Left cardiac atrium (tissue), 4 donors: ENCODE measurements at places on chromosomes 4 and X.

DNA sequence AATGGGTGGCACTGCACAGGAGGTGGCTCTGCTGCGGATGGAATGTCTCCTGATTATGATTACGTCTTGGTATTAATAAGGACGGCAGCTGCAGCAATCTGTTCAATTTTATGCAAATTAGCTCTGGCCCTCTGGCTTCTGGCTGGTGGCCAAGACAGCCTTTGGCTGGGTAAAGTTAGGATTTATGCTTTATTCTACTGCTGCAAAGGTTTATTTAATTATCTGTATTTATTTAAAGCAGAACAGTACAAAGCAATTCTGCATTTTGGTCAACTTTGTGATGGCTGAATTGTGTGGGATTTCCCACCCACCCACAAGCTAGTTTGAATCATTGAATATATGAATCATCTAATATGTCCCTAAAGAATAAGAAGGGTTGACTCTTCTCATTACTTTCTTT is 745.6 kb upstream of the FAM241A start:
- no peak for DNase-seq

DNA sequence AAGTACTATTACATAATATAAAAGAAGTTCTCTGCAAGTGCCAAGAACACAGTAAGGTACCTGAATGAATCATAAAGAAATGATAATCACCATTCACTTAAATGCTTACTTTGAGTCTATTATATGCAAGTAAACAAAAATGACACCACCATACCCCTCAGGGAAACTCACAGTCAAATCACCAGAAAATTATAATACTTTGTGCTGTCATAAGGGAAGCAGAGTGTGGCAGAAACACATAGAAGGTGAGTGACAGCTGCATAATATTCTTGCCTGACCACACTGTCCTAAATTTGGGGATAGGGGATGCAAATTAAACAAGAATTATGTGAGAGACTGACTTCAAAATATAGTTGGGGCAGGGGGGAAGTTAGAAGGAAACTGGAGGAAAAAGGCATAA is 12.9 kb downstream of the CCNI start:
- DNase-seq = no peak

GRCh38 chr4:67568820-67569219 is 10.3 kb downstream of the STAP1 start:
- DNase-seq = no peak

GRCh38 chrX:122119361-122119760 is 1064.7 kb upstream of the GRIA3 start:
- no peak for DNase-seq

DNA sequence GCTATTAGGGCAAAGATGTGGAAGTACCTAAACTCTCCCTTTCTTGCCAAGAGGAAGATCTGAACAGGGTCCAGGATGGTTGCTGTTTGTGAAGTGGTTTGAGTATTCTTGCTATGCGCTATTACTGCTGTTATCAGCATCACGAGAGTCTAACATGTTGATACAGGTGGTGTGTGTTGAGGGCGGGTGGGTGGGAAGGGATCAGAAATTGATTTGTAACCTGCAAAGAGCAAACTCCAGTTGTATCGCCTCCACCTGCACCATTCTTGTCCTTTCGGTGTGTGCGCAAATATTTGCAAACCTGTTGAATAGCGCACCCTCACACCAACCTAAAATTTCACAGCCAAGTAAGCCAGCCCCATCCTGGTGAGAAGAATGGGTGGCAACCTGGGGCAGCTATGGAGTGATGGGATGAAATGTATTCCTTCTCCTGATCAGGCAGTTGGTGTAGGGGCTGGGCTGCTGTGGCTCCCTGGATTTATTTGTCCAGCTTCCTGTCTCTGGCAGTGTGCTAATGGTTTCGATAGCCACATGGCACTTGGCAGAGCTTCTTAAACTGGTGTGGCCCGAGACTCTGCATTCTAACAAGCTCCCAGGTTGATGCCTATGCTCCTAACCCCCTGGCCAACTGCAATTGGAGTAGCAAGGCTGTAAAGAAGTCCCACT is 102.6 kb upstream of the SCML1 start:
- DNase-seq = no peak

DNA sequence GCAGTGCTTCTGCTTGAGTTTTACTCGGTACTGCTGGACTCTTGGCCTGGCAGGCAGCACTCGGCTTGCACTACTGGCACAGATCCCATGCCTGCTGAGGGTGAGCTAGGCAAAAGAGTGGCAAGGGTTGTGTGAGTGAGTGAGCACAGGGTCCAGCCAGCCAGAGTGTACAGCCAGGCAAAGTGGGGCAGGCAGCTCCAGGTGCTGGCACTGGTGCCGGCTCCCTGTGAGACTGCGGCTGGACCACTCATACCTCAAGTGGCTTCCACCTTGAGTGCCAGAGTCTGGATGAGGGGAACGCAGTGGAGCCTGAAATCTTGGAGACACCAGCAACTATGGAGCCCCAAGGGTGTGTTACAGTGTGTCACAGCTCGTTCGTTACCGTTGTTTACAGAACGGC is 1451.9 kb upstream of the AGA start:
- no peak for DNase-seq

DNA sequence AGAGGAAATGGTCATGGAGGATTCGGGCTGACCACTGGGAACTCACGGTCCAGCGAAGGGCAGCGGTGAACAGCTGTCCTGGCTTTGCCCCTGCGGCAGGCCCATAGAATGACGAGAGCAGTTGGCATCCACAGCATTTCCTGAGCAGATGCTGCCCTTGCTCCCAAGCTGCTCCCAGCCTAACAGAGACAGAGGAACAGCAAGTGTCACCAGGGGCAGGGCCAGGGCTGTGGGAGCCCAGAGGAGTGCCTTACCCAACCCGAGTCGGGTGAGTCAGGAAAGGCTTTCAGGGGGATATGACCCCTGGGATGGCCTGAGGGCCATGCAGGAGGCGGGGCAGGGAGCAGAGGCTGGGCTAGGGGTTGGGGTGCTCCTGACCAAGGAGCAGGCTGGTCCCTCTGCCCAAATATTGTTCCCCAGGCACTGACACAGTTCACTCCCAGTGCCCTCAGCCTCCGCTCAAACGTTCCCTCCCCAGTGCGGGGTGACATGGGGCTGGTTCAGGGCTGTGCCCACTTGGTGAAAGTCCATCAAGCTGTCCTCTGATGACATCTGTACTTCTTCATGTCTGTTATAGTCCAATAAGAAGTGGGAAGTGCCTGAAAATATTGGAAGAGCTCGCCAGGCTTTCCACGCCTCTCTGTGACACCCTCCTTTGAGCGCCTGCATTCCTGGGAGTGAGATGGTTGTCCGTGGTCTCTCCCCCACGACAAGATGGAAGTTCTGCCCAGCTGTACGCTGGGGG is 64.7 kb upstream of the GPR78 start:
- DNase-seq = no peak
